ENCODE measurements at places on chromosomes 5 and 9.

- no peak for DNase-seq
Measured at GRCh38 chr5:123549256-123549904, 37.4 kb downstream of the CSNK1G3 start.

DNA sequence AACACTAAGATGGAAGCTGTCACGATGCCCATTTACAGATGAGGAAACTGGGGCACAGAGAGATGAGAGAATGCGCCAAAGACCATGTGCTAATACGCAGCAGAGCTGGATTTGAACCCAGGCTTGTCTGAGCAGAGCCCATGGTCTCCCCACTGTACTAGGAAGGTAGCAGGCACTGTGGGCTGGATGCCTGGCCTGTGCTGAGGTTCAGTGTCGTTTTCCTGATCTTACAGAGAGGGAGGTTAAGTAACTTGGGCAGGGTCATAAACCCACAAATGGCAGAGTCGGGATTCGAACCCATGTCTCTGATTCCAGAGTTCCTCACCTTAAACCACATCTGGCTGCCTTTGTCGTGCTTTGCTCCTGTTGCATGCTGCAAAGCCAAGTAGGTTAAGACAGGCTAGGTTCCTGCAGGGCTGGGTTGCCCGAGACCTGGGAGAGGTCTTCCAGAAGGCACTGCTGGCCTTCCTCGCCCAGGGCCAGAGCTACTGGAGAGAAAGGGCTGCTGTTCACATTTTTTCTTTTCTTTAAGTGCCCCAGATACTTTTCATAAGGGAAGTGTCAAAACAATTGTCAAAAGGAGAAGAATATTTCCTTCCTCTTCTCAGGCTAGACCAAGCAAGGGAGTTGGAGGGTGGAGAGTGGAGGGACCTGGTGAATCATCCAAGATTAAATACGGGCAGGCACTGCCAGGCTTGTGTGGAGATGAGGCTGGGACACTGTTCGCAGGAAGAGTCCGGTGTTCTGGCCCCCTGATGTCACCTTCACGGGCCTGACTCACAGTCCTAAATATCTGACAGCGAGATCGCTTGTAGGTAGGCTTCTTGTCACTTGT lies 3.2 kb downstream of the NEK6 start:
- DNase-seq: peak; percentile 62

GRCh38 chr5:112848116-112848811 lies 12.8 kb upstream of the SRP19 start:
- peak; percentile 71 for DNase-seq

DNA sequence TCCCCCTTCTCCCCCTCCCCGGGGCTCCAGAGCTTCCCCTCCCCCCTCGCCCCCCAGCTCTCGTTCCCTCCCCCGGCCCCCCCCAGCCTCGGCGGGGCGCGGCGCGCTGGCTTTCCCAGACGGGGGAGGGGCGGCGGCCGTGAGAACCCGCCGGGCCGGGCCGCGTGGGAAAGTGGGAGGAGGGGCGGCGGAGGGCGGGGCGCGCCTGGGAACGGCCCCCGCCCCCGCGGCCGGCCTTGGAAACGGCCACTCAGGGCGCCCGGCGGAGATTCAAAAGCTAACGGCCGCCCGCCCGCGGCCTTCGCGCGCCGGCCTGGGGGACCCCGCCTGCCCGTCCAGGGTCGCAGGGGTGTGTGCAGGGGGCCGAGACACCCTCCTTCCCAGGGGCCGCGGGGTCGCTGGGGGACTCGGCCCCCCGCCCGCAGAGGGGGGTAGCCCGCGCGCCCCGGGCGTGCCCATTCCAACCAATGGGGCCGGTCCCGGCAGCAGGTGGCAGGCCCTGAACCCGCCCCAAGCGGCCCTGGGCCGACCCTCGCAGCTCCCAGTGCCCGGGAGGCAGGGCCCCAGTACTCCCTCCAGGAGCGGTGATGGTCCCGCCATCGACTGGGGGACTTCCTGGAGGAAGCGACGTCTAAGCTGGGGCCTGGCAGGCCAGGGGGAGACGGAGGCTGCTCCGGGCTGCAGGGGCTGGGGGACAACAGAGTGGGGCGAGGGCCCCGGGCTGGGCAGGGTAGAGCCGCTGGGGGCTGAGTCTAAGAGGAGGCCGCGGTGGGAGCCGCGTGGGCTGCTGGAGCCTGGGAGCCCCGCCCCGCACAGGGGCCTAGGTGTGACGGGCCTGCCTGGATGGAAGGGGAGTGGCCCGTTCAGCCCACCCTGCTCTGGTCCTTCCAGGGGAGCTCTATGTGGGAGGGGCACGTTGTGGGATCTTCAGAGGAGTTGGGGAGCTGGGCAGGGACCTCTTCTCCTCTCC lies 14.2 kb upstream of the NRARP start:
- no peak for DNase-seq

Data from fibroblast of upper back skin (primary cell).